ENCODE measurements at places on chromosomes 7 and 10. TPM values are rescaled to one million over a fixed set of nuclear protein-coding genes. Genes with fewer than 3 reads are reported as not detected.

The CAV1 gene
- total RNA-seq, result 194 TPM

The LMBR1 gene
- total RNA-seq, result 56.6 TPM

The GHRHR gene
- not detected for total RNA-seq

The PTN gene
- total RNA-seq, result 4.7 TPM

The MYL10 gene
- total RNA-seq, result not detected

- no peak for DNase-seq
- no peak overlapping the region for H3K4me3 ChIP-seq
- H3K36me3 ChIP-seq, result no peaks in the 10 kb centered on the region
- no peaks in the 10 kb centered on the region for H3K27me3 ChIP-seq
- H3K27ac ChIP-seq, result no peak overlapping the region
- H3K4me1 ChIP-seq, result no peaks in the 10 kb centered on the region
Measured at GRCh38 chr10:91422915-91423314, 12.8 kb downstream of the HECTD2 start.

DNA sequence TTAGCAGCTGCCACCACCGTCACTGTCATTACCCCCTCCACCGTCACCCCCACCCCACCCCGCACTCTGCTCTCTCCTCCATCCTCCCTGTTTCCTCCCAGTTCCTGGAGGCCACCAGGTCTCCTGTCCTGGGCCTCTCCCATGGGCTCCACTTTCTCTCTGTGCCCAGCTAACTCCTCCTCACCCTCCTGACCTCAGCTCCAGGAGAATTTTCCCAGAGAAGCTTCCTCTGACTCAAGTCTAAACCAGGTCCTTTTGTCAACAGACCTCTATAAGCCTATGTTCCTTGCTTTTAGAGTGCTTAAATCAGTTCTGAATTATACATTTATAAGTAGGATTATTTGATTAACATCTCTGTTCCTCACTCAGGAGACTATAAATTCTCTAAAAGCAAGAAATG is 150.0 kb downstream of the ARHGAP12 start:
- no peak overlapping the region for H3K27ac ChIP-seq
- DNase-seq, result no peak
- no peak overlapping the region for H3K4me3 ChIP-seq
- H3K27me3 ChIP-seq, result no peaks in the 10 kb centered on the region

DNA sequence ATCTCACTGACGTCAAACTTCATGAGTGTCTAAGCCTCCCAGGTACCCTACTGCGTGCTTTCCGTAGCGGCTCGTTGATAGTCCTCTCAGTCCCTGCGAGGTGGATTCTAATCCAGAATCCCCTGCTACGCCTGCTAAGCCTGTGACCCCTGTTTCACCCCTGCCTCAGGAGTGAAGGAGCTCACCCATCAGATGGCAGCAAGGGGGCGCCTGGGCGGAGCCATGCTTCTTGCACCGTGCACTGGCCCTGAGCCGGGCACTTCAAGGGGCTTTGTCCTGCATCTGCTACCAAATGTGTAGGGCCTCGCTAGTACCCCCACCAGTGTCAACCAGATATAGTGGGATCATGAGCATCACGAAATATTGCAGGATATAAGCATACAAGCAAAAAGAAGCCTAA is 918 bp upstream of the STRA8 start:
- H3K4me3 ChIP-seq, result no peak overlapping the region
- no peak overlapping the region for H3K27ac ChIP-seq
- no peaks in the 10 kb centered on the region for H3K36me3 ChIP-seq
- no peak for DNase-seq
- H3K27me3 ChIP-seq, result no peaks in the 10 kb centered on the region

- DNase-seq, result no peak
- no peak overlapping the region for H3K27ac ChIP-seq
- H3K4me3 ChIP-seq, result no peak overlapping the region
- H3K4me1 ChIP-seq, result no peaks in the 10 kb centered on the region
- no peaks in the 10 kb centered on the region for H3K27me3 ChIP-seq
Measured at GRCh38 chr10:84665883-84666463, 337.6 kb downstream of the CCSER2 start.

GRCh38 chr7:3067606-3068380 is 24.1 kb upstream of the CARD11 start:
- no peak for DNase-seq
- peaks cover 19% of the 10 kb centered on the region for H3K4me1 ChIP-seq
- H3K4me3 ChIP-seq, result no peak overlapping the region
- H3K36me3 ChIP-seq, result no peaks in the 10 kb centered on the region
- H3K27me3 ChIP-seq, result no peaks in the 10 kb centered on the region
- H3K27ac ChIP-seq, result peak overlapping the region; percentile 17

GRCh38 chr7:34062826-34063225 is 157.5 kb downstream of the BMPER start:
- H3K27ac ChIP-seq, result no peak overlapping the region
- no peak for DNase-seq
- no peaks in the 10 kb centered on the region for H3K4me1 ChIP-seq
- H3K36me3 ChIP-seq, result no peaks in the 10 kb centered on the region

- no peak for DNase-seq
- no peak overlapping the region for H3K4me3 ChIP-seq
- peaks cover 12% of the 10 kb centered on the region for H3K4me1 ChIP-seq
- no peaks in the 10 kb centered on the region for H3K36me3 ChIP-seq
- no peak overlapping the region for H3K27ac ChIP-seq
Measured at GRCh38 chr10:92851003-92851402, 2.7 kb downstream of the EXOC6 start.

GRCh38 chr7:90689260-90689659 is 93.1 kb downstream of the CDK14 start:
- no peaks in the 10 kb centered on the region for H3K36me3 ChIP-seq
- H3K27ac ChIP-seq, result no peak overlapping the region
- H3K27me3 ChIP-seq, result no peaks in the 10 kb centered on the region
- H3K4me3 ChIP-seq, result no peak overlapping the region
- no peak for DNase-seq
- H3K4me1 ChIP-seq, result no peaks in the 10 kb centered on the region

DNA sequence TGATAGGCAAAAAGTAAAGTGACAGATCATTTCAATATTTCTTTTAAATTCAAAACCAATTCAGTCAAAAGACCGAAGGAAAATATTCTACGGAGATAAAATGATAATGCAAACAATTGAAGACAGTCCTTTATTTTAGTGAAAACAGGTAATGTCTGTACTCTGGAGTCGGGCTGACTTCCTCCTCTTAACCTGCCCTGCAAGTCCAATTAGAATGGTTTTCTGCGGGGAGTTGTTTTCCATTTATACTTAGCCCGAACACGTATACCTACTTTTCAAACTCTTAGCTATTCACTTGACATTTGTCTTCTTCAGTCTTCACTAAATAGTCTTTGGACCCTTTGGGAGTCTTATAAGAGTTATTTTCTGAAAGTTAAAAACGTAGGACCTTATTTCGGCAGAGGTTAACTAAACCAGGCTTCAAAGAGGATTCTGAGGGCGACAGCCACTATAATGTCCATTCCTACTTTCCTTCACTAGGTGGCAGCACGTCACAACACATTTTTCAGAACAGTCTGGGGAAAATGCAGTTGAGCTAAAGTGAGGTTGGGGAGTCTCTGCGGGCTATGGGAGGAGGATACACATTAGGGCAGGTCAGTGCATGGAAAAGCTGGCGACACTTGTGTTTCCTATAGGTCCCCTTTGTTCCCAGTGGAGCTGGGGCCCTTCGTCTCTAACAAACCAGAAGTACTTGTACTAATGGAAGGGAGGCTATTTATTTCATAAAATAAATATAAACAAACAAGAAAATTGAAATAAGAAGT is 472.0 kb downstream of the KCNMA1 start:
- H3K27ac ChIP-seq, result peak overlapping the region; percentile 49
- H3K4me1 ChIP-seq, result peaks cover 3% of the 10 kb centered on the region
- no peaks in the 10 kb centered on the region for H3K27me3 ChIP-seq
- H3K36me3 ChIP-seq, result no peaks in the 10 kb centered on the region

GRCh38 chr7:66542528-66543269 is 86.0 kb upstream of the KCTD7 start:
- DNase-seq, result no peak
- peaks cover 7% of the 10 kb centered on the region for H3K36me3 ChIP-seq

DNA sequence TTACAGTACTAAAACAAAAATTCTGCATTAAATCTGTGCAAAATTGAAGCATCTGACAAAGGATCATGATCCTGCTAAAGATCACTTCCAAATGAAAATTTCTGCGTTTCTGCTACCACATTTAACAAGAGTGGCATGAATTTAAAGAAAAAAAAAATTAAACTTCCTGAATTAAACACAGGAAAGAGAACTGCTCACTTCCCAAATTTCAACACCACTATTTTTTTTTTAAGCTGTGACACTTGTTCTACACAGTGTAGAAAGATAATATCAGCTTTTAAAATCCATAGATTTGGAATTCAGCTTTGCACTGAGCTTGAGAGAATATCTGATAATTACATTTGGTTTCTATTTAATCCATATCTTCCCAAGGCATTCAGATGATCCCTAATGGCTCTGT is 73.6 kb downstream of the EPC1 start:
- no peak for DNase-seq
- H3K4me3 ChIP-seq, result no peak overlapping the region
- no peaks in the 10 kb centered on the region for H3K4me1 ChIP-seq
- peaks cover 25% of the 10 kb centered on the region for H3K36me3 ChIP-seq
- no peak overlapping the region for H3K27ac ChIP-seq
- H3K27me3 ChIP-seq, result no peaks in the 10 kb centered on the region

DNA sequence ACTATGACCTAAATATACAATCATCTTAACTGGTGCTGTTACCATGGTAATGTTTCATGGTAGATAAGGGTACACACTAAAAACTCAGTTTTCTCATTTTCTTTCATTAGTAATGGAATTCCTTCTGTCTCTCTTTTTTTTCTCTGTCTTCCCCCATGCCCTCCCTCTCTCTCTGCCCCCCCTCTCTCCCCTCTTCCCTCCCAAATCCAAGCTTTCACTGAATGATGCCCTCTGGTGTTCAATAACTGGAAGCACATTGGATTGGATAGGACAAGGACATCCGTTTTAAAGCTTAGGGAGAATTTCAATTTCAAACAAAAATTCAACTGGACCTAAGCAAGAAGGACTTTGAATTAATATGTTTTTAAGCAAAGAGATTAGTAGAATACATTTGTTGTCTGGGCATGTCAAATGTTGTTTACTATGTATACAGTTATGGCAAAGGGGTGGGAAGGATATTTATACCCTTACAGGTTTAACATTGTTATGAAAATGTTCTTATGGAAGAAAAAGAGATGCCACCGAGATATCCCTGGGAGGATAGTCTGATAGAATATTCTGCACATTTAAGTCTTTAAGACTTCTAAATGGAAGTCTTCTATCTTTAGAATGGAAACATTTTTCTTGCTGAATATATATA is 6.1 kb downstream of the CHRM2 start:
- H3K27ac ChIP-seq, result no peak overlapping the region
- H3K27me3 ChIP-seq, result no peaks in the 10 kb centered on the region
- no peak overlapping the region for H3K4me3 ChIP-seq

- H3K4me3 ChIP-seq, result no peak overlapping the region
- no peaks in the 10 kb centered on the region for H3K27me3 ChIP-seq
- no peak overlapping the region for H3K27ac ChIP-seq
- DNase-seq, result no peak
- no peaks in the 10 kb centered on the region for H3K36me3 ChIP-seq
- peaks cover 3% of the 10 kb centered on the region for H3K4me1 ChIP-seq
Measured at GRCh38 chr7:2493205-2494164, 17.3 kb upstream of the GRIFIN start.

DNA sequence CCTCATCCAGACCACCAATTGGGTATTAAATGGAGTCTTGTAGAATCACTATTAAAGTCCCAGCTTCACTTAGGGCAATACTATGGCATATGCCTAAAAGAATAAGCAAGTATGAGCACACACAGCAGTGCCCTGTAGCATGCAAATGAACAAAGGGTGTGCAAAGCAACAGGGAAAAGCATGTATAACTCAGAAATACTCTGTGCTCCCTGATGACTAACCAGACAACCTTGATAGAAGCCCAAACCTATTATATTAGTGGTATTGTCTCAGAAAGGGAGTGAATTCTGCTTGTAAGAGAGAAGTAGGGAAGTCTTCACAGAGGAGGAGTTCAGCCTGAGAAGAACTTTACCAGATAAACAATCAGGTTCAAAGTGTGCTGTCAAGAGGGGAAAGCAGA is 131.2 kb downstream of the DGKI start:
- no peaks in the 10 kb centered on the region for H3K4me1 ChIP-seq
- no peaks in the 10 kb centered on the region for H3K36me3 ChIP-seq
- H3K27me3 ChIP-seq, result no peaks in the 10 kb centered on the region

GRCh38 chr10:124222988-124223710 is 129.8 kb upstream of the CHST15 start:
- no peaks in the 10 kb centered on the region for H3K36me3 ChIP-seq
- H3K27ac ChIP-seq, result peak overlapping the region; percentile 66
- H3K4me3 ChIP-seq, result no peak overlapping the region
- no peak for DNase-seq

DNA sequence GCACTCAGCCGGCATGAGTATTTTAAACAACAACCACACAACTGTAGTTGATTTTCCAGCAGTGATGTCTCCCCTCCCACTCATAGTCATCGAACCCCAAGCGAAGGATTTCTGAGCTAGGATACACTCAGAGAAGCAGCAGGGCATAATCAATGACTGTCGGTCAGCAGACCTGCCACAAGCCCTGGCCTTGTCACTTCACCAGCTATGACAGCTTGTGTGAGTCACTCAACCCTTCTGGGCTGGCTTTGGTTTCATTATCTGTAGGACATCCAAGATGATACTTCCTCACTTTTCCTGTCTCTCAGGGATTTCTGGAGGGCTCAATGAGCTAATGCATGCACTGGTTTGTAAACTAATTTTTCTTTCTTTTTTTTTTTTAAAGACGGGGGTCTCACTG is 22.0 kb upstream of the UBE3C start:
- no peaks in the 10 kb centered on the region for H3K4me1 ChIP-seq
- H3K36me3 ChIP-seq, result no peaks in the 10 kb centered on the region
- no peaks in the 10 kb centered on the region for H3K27me3 ChIP-seq
- H3K4me3 ChIP-seq, result no peak overlapping the region

DNA sequence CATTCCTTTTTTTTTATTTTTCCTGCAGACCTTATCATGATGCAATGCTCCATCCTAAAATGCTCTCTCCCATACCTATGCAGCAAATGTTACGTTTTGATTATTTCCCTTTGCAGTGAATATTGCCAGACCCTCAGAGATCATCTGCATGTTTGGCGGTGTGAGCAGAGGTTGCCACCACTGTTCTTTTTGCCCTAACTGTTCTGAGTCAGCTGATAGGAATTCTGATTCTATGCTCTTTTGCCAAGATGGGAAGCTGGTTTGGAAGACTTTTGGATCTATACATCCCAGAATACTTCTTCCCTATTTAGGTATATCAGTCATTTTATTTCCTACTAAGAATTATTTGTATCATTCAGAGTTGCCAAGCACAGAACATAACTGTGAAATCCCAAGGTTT is 130.5 kb downstream of the KLF6 start:
- H3K27me3 ChIP-seq, result no peaks in the 10 kb centered on the region
- peaks cover 4% of the 10 kb centered on the region for H3K4me1 ChIP-seq
- H3K36me3 ChIP-seq, result no peaks in the 10 kb centered on the region
- DNase-seq, result no peak
- H3K27ac ChIP-seq, result no peak overlapping the region

DNA sequence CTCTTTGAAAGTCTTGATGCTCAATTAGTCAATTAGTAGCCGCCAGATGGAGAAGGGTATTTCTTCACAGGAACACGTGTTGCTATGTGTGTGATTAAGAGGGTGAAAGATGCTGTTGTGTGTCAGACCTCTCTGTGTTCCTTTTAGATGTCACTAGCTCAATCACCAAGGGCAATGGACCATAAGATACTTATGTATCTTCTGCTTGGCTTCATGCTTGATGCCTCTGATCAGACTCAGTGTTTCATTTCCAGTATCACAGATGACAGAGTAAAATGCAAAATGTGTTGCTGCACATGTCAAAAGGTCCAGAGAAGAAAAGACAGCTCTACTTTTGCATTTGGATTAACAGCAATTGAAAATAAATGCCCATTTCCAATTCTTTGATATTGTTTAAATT is 865.9 kb downstream of the CNTNAP2 start:
- no peaks in the 10 kb centered on the region for H3K36me3 ChIP-seq
- no peak overlapping the region for H3K4me3 ChIP-seq
- H3K27ac ChIP-seq, result no peak overlapping the region
- DNase-seq, result no peak
- H3K4me1 ChIP-seq, result no peaks in the 10 kb centered on the region

All from thoracic aorta (tissue), 2 donors.